ENCODE measurements at places on chromosomes 2 and 18. TPM values are rescaled to one million over a fixed set of nuclear protein-coding genes. Genes with fewer than 3 reads are reported as not detected.

The ATP6V1B1 gene
- total RNA-seq = not detected

The EIF2B4 gene
- 44.8 TPM for total RNA-seq

The GRP gene
- total RNA-seq = not detected

The MYCN gene
- total RNA-seq = not detected

The TSPYL6 gene
- total RNA-seq = not detected

The DLX1 gene
- 26.2 TPM for total RNA-seq

The PROKR1 gene
- not detected for total RNA-seq

The SOX11 gene
- not detected for total RNA-seq

The LRRTM1 gene
- total RNA-seq = not detected

- DNase-seq = no peak
Measured at GRCh38 chr2:184316921-184317320, 281.4 kb upstream of the ZNF804A start.

- no peak for DNase-seq
Measured at GRCh38 chr2:239762655-239763269, 262.4 kb downstream of the NDUFA10 start.

DNA sequence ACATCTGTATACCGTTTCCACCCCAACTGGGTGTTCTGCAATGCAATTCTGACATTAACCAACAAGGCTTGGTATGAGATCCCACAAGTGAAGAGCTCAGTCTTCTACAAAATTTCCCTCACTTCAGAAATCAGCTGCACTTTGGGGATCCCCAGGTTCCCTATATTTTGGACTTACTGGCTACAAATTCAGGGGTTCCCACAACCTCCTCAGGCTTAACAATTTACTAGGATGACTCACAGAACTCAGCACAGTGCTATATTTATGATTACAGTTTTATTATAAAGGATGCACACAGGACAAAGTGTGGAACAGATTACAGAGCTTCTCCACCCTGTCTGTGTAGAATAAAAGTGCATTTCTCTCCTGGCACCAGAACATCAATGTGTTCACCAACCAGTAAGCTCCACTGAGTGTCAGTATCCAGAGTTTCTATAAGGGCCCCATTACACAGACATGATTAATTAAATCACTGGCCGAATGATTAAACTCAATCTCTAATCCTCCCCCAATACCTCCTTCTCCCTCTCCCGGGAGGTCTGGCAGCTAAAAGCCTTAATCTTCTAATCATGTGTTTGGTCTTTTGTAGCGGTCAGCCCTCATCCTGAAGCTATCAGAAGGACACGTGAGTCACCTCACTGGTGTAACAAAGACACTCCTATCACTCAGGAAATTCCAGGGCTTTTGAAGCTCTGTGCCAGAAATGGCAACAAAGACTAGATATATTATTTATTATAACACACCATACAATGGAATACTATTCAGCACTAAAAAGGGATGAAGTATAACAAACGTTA, 84.6 kb downstream of the SLC66A3 start:
- no peak for DNase-seq

DNA sequence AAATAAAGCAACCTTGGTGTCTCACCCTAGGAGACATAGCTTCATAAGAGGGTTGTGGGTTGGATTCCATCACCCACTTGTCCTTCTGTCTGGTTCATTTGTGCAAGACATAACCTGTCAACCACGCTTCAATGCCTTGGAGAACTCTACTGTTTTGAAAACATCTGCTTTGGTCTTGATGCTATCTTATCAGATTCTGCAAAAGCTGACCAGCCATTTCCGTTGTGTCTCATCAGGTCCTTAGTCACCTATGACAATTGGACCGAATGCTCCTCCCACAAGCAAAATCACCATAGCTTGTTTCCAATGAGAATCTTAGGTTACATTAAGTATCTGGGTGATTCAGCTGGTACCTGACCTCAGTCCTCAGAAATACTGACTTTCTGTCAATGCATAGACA, 35.4 kb downstream of the STAT4 start:
- no peak for DNase-seq

DNA sequence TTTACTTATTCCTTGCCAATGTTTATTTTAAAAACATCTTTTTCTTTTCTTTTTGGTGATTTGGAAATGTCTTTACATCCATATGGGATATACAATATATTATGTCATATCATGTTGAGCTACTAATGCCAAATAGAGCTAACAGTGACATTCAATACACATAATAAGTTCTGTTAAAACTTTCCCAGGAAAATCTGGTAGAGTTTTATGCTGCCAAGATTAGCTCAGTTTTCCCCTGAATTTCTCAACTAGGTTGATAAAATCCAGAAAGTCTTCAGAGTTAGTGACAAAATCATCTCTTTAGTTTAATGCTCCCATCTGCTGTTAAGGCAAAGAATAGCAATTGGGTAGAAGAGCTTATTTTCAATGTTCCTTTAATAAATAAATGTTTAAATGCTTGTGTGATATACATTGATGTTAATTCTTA, 9.9 kb downstream of the COL3A1 start:
- no peak for DNase-seq

DNA sequence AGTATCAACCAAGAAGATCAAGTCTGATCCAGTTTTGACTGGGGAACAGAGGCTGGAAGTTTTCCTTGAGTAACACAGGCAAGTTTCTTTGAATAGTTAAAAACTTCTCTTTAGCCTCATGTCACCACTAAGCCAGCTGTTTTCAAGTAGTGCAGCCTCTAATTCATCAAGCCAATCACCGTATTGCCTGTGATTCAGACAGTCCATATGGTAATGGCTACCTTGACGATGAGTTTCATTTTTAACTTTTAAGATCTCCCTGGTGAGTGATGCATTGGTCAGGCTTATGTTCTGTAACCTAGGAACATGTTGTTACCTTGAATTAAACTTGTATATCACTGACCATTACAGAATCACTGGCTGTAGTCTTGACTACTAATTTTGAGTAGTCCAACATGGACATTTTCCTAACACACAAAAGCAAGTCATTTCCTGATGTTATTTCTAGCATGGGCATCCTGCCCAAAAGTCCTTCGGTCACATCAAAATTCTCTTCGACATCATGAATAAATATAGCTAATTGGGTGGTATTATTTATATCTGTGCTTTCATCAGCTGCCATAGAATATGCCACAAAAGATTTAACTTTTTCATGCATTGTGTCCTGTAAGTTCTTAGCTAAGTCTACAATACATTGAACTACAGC, 238.8 kb upstream of the GCFC2 start:
- no peak for DNase-seq

GRCh38 chr18:44495151-44495550, 185.5 kb upstream of the SETBP1 start:
- no peak for DNase-seq

GRCh38 chr18:62611453-62612288, 88.8 kb downstream of the ZCCHC2 start:
- no peak for DNase-seq

GRCh38 chr2:155687181-155687580, 645.3 kb downstream of the NR4A2 start:
- no peak for DNase-seq

GRCh38 chr2:12363569-12363968, 353.2 kb upstream of the TRIB2 start:
- DNase-seq = no peak

DNA sequence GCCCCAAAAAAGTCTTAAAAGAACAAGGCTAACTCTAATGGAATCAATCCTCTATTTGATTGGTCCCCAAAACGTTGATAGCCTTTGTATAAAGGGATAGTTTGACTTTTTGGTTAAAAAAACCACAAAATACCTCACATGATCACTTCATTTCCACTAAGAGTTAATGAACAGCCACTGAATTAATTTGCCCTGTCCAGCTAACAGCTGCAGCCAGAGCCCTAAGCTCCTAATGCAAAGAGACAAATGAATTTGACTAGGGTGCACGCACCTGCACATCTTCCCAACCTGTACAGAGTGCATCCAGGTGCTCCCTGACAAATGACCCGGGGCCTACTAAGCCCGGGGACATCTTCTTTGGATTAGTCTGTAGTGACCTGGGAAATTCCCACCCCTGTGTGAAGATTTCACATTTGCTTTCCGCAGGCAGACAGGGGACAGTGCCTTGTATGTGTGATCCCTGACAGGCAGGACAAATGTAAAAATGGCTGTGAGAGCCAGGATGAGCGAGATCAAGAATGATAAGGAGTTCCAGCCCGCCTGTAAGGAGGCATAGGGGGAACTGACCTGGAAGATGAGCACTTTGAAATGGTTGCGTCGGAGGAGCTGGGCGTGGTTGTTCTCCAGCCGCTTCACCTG, 893 bp downstream of the CAVIN2 start:
- DNase-seq = no peak

- DNase-seq = no peak
Measured at GRCh38 chr2:190512539-190513095, 21.9 kb downstream of the NEMP2 start.

DNA sequence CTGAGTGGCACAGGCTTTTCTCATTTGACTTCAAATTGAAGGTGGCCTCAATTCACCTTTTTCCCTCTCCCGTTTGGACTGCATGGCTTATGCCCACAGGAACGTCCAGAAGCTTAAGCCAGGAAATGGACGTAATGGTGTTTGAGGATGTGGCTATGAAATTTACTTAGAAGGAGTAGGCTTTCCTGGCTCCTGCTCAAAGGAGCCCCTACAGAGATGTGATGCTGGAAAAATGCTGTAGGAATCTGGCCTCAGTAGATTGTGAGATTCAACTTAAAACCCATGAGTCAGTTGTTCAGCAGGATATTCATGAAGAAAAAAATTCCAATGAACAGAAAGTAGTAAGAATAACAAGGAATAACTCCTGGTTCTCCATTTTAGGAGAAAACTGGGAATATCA, 129.0 kb downstream of the ICOS start:
- DNase-seq = no peak

DNA sequence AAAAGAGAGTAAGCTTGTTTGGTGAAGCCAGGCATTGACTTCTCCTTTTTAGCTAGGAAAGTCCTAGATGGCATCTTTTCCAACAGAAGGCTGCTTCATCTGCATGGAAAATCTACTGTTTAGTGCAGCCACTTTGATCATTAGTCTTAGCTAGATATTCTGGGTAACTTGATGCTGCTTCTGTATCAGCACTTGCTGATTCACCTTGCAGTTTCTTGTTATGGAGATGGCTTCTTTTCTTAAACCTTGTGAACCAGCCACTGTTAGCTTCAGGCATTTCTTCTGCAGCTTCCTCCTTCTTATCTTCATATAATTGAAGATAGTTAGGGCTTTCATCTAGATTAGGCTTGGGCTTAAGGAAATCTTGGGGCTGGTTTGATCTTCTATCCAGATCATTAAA, 639.7 kb downstream of the TDRD15 start:
- DNase-seq = no peak

DNA sequence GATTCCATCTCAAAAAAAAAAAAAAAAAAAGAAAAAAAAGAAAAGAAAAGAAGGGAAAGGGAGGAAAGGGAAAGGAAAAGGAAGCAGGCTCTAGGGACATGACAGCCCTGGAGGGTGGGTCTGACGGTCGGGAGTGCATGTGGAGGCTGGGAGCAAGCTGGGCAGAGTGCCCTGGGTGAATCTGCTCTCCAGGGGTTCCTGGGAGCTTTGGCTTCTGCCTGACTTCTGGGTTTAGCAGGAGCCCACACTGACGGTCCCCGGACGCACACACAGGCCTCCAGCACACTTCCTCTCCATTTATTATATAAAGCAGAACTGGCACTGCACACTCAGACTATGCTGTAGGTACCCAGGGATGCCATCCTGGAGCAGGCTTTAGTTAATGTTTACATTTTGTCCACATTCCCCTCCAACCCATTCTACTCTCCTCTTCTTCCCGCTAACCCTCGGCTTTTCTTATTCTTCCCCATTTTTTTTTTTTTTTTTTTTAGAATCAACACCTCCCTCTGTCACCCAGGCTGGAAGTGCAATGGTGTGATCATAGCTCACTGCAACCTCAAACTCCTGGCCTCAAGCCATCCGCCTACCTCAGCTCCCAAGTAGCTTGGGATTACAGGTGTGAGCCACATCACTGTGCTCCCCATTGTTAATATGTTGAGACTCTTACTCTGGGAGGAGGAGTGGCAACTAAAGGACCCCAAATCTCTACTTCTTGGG, 151.1 kb upstream of the SLC1A4 start:
- DNase-seq = no peak

GRCh38 chr18:73869182-73869581, 278.5 kb downstream of the FBXO15 start:
- DNase-seq = no peak

GRCh38 chr2:25877431-25878360, 591 bp downstream of the ASXL2 start:
- peak; percentile 85 for DNase-seq

GRCh38 chr2:143828763-143829537, 691.0 kb downstream of the ZEB2 start:
- DNase-seq = no peak

GRCh38 chr2:44362207-44363015, 664 bp downstream of the CAMKMT start:
- DNase-seq = peak; percentile 63

- DNase-seq = no peak
Measured at GRCh38 chr2:218031261-218031660, 28.5 kb upstream of the TNS1 start.

DNA sequence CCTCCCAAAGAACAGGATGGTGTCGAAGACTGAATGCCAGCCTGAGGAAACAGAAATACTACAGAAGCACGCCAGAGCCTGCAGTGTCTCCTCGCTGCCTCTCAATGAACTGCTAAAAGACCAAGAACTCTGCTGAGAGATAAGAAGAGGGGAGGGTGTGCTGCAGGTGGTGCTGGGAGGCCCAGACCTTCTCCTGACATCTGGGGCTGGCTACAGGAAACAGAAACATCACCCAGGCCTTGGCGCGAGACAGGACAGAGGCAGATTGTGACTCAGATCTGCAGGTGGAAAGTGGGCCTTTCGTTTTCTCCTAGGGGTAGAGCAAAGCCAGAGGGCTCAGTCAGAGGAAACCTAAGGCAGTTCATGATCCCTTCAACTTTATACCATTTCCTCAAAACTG, 250.3 kb upstream of the TCF4 start:
- DNase-seq = no peak

DNA sequence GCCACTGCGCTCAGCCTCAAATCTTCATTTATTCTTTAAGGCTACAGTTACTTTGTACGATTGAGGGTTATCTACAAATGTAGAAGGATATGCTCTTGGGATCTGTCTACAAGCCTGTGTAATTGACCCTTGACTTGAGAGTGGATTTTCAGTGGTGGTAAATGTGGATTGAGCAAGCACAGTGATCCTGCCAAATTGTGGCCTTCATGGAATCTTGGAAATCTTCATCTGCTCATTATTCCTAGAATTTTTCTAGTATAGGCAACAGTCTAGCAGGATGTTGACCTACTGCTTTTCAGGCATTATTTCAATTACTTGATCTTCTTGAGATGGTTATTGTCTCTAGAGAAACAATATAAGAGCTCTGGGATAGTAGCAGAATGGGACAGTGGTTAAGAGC, 226.1 kb upstream of the REV1 start:
- no peak for DNase-seq

- no peak for DNase-seq
Measured at GRCh38 chr2:139628931-139629330, 848.7 kb upstream of the NXPH2 start.

All from G401 (cell line).